Bronchus fibroblast of lung (primary cell): ENCODE measurements at places on chromosomes 6 and 20. TPM values are rescaled to one million over a fixed set of nuclear protein-coding genes. Genes with fewer than 3 reads are reported as not detected.

Gene MAP3K5
- total RNA-seq = 9.1 and 9.8 TPM in 2 replicates

Gene SMOC2
- not detected in 2 replicates for total RNA-seq

Gene HDGFL1
- total RNA-seq = not detected in 2 replicates

Gene MYLIP
- 0.74 and 0.84 TPM in 2 replicates for total RNA-seq

Gene AP5S1
- total RNA-seq = 18.9 and 19.7 TPM in 2 replicates

Gene PBOV1
- total RNA-seq = not detected in 2 replicates

Gene MLN
- total RNA-seq = not detected in 2 replicates

Gene TBC1D22B
- total RNA-seq = 6.4 and 7.7 TPM in 2 replicates

Gene NKAPL
- total RNA-seq = 0.89 and 1.3 TPM in 2 replicates

Gene PSMB8
- total RNA-seq = 24.9 and 26.2 TPM in 2 replicates

Gene NT5E
- total RNA-seq = 157 and 162 TPM in 2 replicates

Gene CPXM1
- total RNA-seq = 4.5 and 5.6 TPM in 2 replicates

Gene PCMT1
- total RNA-seq = 136 and 157 TPM in 2 replicates

Gene PFDN4
- 72.2 and 93.5 TPM in 2 replicates for total RNA-seq

Gene ENPP5
- total RNA-seq = 0.30 and 1.0 TPM in 2 replicates

Gene ERVFRD-1
- not detected in 2 replicates for total RNA-seq

Gene CGA
- total RNA-seq = not detected in 2 replicates

Gene CLDN20
- total RNA-seq = not detected in 2 replicates

Gene ADGRF5
- total RNA-seq = under 0.01 TPM in 2 replicates

Gene LY6G6C
- not detected in 2 replicates for total RNA-seq

Gene CCN5
- 1.6 and 3.4 TPM in 2 replicates for total RNA-seq

Gene FOXC1
- total RNA-seq = 1.5 and 3.0 TPM in 2 replicates

Gene TNFRSF21
- total RNA-seq = 6.7 and 8.2 TPM in 2 replicates

Gene ZC2HC1B
- not detected in 2 replicates for total RNA-seq
